SK-MEL-5 (cell line): ENCODE measurements at places on chromosomes 4 and X. TPM values are rescaled to one million over a fixed set of nuclear protein-coding genes. Genes with fewer than 3 reads are reported as not detected.

KDR gene
- 3.4 and 4.2 TPM in 2 replicates for total RNA-seq

DNA sequence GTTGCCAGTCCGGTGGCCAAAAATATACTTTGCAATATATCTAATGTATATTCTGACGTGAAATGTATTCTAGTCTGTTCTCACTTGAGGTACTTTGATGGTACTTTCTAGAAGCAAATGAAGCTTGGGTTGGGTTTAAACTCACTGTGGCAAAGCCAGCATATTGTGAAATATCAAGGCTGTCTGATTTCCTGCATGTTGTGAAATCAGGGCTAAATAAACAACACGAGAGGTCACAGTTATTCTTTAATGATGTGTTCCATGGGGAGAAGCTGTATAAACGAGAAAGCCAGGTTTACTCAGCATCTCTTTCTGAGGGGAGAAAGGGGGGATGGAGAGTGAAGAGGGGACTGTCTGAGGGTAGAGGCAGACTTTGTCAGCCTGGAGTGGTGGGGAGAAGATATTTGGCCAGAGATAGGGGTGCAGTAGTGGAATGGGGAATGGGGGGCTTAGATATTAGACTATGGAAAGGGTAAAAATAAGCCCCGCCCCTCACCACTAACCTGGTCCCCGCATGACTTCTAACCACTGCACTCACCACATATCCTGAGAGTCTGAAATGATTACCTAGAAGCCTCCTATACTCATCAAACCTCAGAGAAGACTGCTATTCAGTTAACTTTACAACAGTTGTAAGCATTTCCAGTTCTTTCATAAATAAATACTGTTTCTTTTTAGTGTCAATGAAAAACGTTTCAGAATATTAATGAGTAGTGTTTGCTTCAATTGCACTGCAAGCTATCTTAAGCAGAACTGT, 5.9 kb upstream of the SCARB2 start:
- DNase-seq = no peak

DNA sequence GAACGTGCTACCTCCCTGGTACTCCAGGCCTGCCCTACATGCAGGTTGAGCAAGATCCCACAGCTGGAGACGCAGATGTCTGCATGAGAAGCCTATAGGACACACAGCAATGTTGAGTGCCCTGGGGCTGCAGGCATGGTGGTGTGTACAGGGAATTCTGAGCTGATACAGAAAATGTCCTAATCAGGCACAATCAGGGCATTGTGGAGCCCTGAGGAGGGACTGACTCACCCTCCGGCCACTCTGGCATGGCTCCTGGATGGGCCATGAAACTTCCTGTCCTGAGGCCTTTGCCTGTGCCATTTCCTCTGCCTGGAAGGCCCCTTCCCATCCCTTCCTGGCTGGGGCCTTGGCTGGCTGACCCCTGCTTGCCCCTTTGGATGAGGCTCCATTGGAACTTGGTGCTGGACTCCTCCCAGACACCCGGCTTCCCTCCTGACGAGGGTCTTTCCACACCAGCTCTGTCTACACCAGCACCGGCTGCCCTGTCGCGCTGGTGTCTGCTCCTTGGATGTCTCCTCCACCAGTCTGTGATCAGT, 16.7 kb upstream of the AFAP1 start:
- DNase-seq = peak; percentile 97

ASB12 gene
- total RNA-seq = not detected in 2 replicates

PF4V1 gene
- total RNA-seq = not detected in 2 replicates

SSX1 gene
- total RNA-seq = 0.93 and 1.0 TPM in 2 replicates

ETDB gene
- not detected in 2 replicates for total RNA-seq

IRS4 gene
- total RNA-seq = 0.08 TPM in 1 of 2 replicates, not detected in the other
